ENCODE measurements at places on chromosomes 16 and 17.

DNA sequence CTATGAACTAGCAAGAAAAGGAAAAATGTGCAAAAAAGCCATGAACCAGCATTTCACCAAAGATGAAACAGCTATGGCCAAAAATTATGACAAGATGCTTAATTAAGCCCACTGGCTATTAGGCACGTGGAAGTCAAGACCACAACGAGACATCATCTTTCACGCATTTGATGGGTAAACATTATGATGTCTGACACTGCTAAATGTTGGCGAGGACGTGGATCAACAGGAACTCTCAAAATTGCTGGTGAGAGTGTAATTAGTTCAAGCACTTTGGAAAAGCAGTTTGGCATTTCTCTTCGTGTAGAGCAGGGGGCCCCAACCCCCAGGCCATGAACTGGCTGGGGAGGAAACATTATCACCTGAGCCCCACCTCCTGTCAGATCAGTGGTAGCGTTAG lies 39.6 kb upstream of the ADGRG1 start:
- DNase-seq = no peak

GRCh38 chr16:50857881-50858280 lies 116.0 kb downstream of the CYLD start:
- DNase-seq = no peak

GRCh38 chr17:5238333-5238732 lies 3.7 kb upstream of the SCIMP start:
- no peak for DNase-seq

GRCh38 chr16:82629441-82630027 lies 2.8 kb downstream of the CDH13 start:
- DNase-seq = no peak

- no peak for DNase-seq
Measured at GRCh38 chr17:29584452-29585079, 4.9 kb downstream of the GIT1 start.

DNA sequence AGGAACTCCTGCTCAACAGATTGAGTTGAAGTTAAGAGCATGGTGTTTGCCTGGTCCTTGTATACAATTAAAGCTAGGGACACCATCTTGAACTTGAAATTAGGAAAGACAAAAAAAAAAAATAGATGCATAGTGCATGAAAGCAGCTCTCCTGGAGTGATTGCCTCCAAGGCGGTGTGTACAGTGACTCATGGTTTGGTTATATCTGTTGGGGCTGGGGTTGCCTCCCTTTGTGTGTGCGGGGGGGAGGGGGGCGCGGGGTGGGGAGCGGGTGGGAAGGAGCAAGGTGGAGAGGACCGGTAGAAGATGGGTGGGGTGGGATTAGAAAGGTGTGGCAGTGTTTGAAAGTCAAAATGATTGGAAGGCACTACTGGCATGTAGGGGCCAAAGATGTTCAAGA lies 3.4 kb downstream of the TMED6 start:
- DNase-seq = no peak

GRCh38 chr17:61574542-61575351 lies 16.3 kb downstream of the NACA2 start:
- no peak for DNase-seq

- DNase-seq = no peak
Measured at GRCh38 chr17:18117533-18117932, 9.0 kb downstream of the MYO15A start.

GRCh38 chr16:81718637-81719036 lies 60.5 kb upstream of the PLCG2 start:
- DNase-seq = no peak

GRCh38 chr17:81513372-81513752 lies 763 bp upstream of the ACTG1 start:
- DNase-seq = peak; percentile 83

GRCh38 chr17:27651411-27652345 lies 20.7 kb downstream of the LGALS9 start:
- DNase-seq = peak; percentile 83

DNA sequence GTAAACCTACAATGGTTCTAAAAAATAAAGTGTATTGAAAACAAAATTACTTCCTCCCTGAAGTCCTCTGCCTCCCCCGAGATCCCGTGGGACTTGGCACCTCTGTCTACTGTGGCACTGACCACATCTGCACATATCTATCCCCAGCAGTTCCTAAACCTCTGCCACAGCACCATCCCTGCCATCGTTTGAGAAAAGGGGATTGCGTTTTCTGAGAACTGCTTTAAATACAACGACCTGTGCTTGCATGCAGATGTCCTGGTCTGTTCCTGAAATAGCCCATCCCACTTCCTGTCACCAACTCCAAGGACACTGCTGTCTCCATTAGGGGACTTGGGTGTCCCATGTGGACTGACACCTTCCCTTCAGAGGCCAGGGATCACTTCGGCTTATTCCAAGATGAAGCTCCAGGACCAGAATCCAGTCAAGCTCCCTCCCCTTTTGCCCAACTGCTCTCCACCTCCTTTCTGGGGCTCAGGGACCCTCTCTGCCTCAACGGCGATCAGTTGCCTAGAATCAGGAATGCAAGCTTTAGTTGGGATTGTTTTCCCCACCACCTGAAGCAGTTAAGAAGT lies 20.6 kb downstream of the CBLN1 start:
- no peak for DNase-seq

- DNase-seq = no peak
Measured at GRCh38 chr17:50028736-50029120, 27.2 kb upstream of the ITGA3 start.

GRCh38 chr16:67084345-67085028 lies 25.3 kb upstream of the PHAF1 start:
- DNase-seq = no peak

- DNase-seq = no peak
Measured at GRCh38 chr17:47135235-47135634, 53.9 kb downstream of the CDC27 start.

GRCh38 chr17:80064696-80065095 lies 28.3 kb downstream of the CCDC40 start:
- no peak for DNase-seq

- DNase-seq = no peak
Measured at GRCh38 chr17:27429666-27430382, 26.4 kb upstream of the KSR1 start.

DNA sequence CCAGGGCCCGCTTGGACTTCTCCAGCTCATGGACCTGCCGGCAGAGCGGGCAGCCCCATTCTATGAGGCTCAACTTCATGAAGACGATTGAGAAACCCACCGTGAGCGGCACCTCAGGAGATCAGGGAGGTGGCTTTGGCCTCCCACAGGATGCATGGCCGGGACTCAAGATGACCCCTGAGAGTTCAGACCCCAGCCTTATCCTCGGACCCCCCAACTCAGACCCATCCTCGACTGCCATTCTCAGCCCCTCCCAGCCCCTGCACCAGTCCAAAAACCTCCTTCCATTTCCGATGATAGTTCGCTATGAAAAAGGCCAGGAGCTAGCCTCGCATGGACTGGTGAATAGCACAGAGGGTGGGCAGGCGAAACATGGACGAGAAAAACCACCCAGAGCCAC lies 71.0 kb downstream of the NDE1 start:
- DNase-seq = no peak

DNA sequence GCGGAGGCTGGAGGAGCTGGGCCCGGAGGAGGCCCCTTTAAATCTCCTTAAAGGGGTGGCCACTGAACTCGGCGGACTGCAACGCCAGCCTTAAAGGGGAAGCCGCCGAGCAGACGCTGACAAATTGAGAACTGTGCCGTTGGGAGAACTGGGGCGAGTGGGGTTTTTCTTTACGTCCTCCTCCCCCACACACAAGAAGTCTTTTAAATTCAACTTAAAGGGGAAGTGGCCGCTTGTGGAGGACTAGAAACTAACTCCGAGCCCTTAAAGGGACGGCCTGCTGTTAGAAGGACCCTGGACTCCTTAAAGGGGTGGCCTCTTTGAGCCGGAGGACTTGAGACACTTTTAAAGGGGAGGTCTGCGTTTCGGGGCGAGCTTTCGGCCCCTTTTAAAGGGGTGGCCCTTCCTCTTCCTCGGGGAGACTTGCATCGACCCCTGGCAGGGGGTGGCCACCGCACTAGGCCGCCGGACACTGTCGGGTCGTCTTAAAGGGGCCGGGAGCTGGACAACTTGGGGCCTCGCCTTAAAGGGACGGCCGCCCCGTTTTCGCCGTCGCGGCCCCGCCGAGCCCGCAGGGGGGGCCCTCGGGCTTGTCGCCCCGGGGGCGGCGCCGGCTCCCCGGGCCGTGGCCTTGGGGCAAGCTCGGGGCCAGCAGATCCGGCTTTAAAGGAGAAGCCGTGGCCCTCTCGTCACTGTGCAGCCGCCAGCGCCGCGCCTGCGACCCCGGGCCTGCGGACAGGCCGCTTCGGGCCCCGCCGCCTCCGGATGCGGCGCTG lies 688 bp downstream of the FBRS start:
- DNase-seq = no peak

DNA sequence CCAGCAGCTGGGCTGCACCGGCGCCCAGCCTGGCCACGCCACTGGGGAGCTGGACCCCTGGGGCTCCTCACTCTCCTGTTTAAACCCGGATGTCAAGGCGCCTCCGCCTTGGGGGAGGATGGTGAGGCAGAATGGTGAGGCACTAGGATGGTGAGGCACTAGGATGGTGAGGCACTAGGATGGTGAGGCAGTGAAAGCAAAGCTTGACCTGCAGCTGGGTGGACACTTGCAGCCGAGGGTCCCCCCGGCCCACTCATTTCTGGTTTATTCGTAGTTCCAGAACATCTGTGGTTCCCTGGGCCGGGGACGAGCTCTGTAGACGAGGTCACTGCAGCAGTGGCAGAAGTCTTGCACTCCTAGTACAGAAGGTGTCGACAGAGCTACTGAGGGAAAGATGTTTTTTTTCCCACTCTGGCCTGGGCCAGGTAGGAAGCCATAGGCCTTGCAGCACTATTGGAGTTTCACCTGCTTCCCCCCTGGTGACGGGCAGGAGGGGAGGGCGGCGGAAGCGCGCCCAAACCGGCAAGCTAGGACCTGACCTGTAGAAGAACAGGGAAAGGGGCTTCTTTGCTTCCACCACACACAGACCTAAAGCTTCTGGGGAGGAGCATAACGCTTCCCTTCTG lies 1.1 kb upstream of the HNF1B start:
- no peak for DNase-seq

GRCh38 chr16:4663465-4663776 lies 29.9 kb upstream of the NUDT16L1 start:
- DNase-seq = no peak

GRCh38 chr16:75660726-75661302 lies 13.2 kb downstream of the TERF2IP start:
- no peak for DNase-seq

DNA sequence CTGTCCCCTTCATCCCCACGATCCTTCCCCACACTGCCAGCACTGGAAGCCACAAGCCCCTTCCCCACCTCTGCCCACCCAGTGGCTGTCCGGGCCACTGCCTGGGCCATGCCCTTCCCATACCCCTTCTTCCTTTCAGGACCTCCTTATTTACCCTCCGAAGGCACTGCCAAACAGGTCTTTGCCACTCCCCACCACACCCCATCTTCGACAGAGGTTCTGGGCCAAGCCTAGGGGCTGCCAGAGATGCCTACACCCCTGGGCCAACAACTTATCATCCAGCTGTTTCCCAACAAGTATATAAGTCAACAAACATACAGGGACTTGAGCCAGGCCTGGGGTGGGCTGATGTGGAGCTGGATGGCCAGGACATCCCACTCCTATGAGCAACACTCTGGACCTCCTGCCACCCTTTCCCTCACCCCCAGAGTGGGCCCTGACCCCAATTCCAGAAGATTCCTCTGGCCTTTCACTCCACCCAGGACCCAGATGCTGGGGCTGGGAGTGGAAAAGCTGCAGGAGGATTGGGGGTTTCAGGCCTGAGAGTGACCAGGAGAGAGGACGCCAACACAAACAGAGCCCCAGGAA lies 1.5 kb upstream of the PPP1R1B start:
- no peak for DNase-seq

DNA sequence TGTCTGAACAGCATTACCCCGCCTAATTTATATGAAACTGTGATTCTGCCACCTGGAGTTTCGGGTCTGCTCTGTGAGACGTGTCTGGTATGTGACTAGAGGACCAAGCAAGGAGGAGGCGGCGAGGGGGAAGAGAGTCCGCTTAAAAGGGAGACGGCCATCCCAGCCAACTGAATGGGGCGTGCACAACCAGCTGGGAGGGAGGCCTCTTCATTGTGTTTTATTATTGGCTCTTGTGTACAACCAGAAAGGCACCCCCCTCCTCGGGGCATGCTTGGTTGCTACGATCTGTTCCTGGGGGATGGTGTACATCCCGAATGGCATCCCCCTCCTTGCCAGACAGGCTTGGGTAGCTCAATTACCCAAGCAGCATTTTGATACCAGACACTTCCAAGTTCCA lies 384.5 kb upstream of the SALL1 start:
- DNase-seq = no peak

- no peak for DNase-seq
Measured at GRCh38 chr17:68634345-68634876, 33.2 kb upstream of the FAM20A start.

DNA sequence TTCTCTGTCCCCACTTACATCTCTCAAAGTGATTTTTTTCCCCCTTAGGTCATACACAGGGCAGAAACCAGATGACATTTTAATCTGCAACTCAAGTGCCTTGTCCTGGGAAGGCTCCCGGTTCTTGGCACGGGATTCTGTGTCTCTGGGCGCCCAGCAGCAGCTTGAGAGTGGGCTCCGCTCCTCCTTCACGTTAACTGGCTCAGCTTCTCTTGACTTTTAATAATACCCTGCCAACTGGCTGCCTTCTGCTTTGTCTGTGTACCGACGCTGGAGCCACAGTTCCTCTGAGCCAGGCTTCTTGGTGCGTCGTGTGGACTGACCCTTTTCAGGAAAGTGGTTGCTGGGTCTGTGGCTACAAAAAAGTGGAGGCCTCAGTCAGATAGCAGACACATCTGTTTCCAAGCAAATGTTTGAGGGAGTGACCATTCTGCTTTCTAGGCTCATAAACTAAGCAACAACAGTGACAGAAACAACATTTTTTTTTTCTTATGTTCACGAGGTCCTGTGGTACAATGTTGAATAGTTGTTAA lies 64.9 kb downstream of the IRF8 start:
- no peak for DNase-seq

DNA sequence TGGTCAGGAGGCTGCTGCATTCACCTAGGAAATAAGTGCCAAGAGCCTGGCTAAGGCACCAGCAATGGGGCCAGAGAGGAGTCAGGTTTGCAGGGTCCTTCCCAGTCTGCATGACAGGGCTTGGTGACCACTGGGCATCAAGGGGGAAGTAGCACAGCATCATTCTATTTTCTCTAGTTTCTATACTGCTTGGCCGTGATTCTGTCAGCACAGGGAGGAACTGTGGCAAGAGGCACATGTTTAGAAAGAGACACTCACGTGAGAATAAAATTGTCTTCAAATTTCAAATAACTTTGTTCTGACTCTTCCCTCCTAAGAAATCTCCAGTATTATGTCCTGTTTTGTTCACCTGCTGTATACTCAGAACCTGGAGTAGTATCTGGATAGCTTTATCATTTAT lies 37.8 kb downstream of the ERN1 start:
- no peak for DNase-seq

GRCh38 chr17:35536664-35537171 lies 760 bp downstream of the SLFN12L start:
- peak; percentile 55 for DNase-seq

Measured in activated CD4-positive, alpha-beta T cell treated with anti-CD3 and anti-CD28 coated beads for 48 hours (primary cell).